ENCODE measurements at places on chromosomes 3 and 15.

DNA sequence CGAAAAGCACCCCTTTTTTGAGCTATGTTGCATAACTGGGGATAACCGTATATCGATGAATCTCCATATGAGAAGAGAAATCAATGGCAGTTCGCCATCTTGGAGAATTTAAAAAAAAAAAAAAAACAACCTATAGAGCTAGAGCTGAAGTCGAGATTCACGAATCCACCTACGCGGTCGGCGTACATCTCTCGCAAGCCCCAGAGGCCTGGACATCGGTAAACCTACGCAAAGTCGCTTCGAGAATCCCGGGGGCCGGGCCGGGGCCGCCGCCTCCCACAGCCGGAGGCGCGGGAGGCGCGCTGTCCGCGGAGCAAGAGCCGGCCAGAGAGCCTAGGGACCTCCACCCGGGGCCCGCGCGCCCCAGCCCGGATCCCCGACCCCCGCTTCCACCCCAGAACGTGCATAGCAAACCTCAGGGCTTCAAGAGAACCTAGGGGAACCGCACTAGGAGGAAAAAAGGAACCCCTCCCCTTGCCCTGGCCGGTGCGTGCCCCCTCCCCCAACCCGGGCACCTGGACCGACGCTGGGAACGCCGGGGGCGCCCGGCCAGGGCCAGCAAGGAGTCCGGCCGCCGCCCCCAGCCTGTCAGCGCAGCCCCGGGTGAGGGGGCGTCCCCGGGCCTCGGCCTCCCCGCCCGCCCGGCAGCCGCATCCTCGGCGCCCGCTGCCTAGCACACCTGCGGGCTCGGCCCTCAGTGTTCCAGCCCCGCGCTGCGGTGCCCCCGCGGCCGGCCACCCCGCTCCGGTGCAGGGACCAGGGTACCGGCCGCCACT is 567 bp downstream of the PFN2 start:
- peak; percentile 62 for DNase-seq

GRCh38 chr3:119140466-119140865 is 5.5 kb upstream of the TEX55 start:
- no peak for DNase-seq

DNA sequence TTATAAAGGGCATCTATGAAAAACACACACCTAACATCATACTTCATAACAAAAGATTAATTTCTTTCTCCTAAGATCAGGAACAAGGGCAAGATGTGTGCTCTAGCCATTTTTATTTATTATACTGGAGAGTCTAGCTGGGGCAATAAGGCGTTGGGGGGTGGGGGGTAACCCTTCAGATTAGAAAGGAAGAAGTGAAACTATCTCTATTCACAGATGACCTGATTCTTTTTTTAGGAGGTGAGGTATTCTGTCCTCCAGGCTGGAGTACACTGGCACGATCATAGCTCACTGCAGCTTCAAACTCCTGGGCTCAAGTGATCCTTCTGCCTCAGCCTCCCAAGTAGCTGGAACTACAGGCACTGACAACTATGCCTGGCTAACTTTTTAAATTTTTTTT is 89.5 kb upstream of the MANF start:
- DNase-seq = no peak

- DNase-seq = no peak
Measured at GRCh38 chr3:188782613-188783124, 389.1 kb upstream of the TPRG1 start.

DNA sequence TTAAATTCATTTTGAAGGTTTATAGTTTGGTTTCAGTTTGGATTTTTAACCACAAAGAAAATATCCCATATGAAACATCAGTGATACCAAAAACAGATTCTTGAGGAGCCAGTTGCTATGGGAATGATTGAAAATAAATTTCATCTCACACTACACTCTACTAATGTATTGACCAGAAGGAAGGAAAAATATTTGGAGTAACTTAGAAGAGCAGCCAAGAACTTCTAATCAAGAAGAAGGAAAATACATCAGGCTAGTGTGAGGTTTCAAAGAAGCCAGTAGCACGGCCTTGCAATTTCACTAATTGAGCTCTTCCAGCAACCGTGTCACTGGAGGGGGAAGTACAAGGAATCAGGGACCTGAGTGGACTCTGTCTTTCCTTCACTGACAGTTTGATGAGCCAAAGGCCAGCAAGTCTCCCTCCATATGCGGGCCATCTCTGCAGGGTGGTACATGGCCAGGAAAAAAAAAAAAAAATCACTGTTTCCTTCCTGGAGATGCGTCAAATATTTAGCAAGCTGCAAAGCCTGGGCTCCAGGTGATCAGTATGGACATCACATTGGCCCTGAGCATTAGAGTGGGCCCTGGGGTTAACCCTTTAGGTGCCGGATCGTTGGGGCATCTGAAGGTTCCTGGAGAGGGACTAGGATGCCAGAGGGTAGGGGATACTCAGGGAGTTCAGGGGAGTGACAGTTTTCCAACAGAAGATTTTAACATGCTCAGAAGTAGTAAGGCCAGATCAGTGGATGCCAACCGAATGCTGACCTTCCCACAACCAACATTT is 37.1 kb downstream of the SLC12A8 start:
- DNase-seq = no peak

- DNase-seq = peak; percentile 26
Measured at GRCh38 chr3:68256635-68257223, 602.3 kb upstream of the SUCLG2 start.

DNA sequence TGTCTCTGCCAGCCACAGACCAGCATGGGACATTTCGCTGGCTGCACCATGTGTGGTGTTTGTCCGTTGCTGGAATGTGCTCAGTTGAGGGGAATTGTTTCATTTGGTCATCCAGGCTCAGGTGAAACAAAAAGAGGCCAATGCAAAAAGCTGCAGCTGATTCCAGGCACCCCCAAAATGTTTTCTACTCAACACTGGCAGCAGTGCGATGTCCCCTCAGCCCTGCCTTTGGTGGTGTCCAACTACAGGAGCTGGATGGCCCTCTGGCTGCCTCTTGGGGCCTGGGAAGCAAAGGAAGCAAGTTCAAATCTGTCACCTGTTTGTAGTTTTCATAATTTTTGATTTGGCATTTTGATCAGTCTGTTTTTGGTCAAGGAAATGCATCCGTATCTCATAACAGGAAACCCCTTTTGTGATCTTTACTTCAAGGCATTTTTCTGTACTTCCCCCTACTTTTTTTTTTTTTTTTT is 141.8 kb downstream of the EEFSEC start:
- no peak for DNase-seq

- DNase-seq = no peak
Measured at GRCh38 chr15:75696311-75696720, 16.3 kb downstream of the CSPG4 start.

DNA sequence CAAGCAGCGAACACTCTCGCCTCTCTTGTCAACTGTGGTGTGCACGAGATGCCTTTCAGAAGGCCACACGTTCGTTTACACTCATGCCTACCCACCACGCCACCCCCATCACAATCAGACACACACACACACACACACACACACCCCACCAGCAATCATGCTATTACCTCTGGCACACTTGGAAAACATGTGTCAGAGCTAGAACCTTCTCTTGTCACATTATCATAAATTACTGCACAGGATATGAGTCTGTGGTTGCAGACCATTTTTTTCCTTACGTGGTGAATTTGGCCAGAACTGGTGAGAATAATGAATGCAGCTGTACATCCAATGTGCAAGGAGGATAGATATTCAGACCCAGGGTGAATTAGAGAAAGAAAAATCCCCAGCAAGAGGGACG is 52.4 kb downstream of the TRIM69 start:
- DNase-seq = no peak

DNA sequence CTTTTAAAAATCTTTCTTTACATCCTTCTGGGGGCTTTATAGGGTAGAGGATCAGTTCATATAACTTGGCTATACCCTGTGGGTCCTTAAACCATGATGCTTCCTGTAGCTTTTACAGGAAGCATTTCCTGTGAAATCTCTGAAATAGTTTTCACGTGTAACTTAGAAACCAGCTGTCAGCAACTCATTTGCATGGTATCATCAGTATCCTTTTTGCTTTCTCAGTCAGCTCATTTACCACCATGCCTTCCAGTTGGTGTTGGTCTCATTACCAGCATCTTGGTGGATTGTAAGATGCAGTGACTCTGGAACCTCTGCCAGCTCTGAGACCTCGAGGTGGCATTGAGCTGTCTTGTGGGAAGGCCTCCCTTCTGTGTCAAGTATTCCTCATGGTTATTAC is 96.7 kb upstream of the MYZAP start:
- DNase-seq = no peak

DNA sequence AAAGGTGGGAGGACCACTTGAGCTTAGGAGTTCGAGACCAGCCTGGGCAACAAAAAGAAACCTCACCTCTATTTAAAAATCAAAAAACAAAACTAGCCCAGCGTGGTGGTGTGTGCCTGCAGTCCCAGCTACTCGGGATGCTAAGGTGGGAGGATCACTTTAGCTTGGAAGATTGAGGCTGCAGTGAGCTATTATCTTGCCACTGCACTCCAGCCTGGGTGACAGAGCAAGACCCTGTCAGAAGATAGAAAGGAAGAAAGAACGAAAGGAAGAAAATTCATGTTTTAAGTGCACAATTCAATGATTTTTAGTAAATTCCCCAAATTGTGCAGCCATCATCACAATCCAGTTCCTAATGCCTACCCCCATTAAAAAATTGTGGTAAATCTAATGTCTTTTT is 7.8 kb downstream of the FSD2 start:
- no peak for DNase-seq

- DNase-seq = no peak
Measured at GRCh38 chr15:63483521-63484371, 20.6 kb upstream of the USP3 start.

- DNase-seq = no peak
Measured at GRCh38 chr3:143226678-143227291, 107.2 kb downstream of the CHST2 start.

- no peak for DNase-seq
Measured at GRCh38 chr3:31968369-31968926, 12.6 kb downstream of the OSBPL10 start.
